H9 (cell line): ENCODE measurements at places on chromosomes 5 and 9. TPM values are rescaled to one million over a fixed set of nuclear protein-coding genes. Genes with fewer than 3 reads are reported as not detected.

GRCh38 chr5:45335978-45336377 lies 360.2 kb downstream of the HCN1 start:
- H3K4me3 ChIP-seq: no peak overlapping the region
- no peak for DNase-seq

- no peak for DNase-seq
- no peak overlapping the region for H3K27ac ChIP-seq
These were observed 6.2 kb downstream of the GAPT start for GRCh38 chr5:58497386-58497785.

DNA sequence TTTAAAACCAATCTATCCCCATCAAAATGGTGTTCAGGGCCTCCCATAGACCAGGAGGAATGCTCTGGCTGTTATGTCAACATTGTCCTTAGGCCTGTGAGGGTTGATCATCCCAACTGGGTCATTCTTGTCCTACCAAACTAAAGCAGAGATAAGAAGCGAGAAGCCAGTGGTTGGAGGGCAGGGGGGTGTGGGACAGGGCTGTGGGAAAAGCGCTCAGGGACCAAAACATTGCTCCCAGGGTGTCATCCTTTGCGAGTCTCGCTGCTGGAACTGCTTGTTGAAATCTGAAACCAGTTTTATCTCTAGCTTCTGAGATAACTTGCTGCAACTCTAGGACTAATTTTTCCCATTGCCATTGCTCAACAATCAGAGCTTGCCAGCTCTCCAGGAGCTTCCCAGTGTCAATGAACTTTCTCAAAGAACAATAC lies 48.1 kb downstream of the SPATA31C2 start:
- no peaks in the 10 kb centered on the region for H3K27me3 ChIP-seq
- DNase-seq: no peak
- no peaks in the 10 kb centered on the region for H3K36me3 ChIP-seq
- H3K4me3 ChIP-seq: no peak overlapping the region
- no peaks in the 10 kb centered on the region for H3K4me1 ChIP-seq

DNA sequence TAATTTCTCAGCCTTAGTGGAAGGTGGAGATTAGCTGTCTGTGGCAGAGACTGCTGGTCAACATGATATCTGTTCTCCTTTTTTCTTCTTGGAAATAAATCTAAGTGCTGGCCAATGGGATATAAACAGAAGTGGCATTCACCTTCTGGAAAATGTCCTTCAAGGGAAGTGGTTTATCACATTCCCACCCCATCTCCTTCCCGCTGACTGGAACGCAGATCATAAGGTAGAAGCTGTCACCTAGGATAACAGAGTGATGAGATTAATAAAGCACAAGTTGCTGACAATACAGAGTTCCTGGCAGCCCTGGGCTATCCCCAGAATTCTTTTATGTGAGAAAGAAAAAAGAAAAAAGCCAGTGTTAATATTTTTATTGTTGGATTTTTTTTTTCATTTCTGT lies 109.7 kb upstream of the OSMR start:
- no peak for DNase-seq
- H3K4me3 ChIP-seq: no peak overlapping the region
- no peaks in the 10 kb centered on the region for H3K4me1 ChIP-seq
- no peak overlapping the region for H3K27ac ChIP-seq
- no peaks in the 10 kb centered on the region for H3K27me3 ChIP-seq
- no peaks in the 10 kb centered on the region for H3K36me3 ChIP-seq

Gene BTNL8
- total RNA-seq: 0.13 and 0.26 TPM in 2 replicates

DNA sequence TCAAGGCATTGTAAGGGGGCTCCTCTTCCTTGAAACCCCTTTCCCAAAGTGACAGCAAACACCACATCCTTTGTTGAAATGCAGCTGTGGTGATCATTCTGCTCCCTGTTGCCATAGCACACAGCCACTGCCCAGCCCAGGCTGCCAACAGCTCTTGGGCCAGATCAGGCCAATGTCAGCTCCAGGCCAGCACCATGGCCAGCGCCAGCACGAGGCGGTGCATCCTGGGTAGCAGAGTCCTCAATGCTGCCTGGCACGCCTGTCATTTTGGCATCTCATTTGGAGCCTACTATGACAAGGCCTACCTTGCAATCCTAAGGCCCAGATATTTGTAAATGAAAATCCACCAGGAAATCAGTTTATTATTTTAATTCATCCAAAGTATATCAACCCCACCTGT lies 390.6 kb downstream of the DNAH5 start:
- H3K27ac ChIP-seq: no peak overlapping the region
- H3K36me3 ChIP-seq: no peaks in the 10 kb centered on the region
- H3K27me3 ChIP-seq: no peaks in the 10 kb centered on the region
- peak; percentile 63 for DNase-seq

DNA sequence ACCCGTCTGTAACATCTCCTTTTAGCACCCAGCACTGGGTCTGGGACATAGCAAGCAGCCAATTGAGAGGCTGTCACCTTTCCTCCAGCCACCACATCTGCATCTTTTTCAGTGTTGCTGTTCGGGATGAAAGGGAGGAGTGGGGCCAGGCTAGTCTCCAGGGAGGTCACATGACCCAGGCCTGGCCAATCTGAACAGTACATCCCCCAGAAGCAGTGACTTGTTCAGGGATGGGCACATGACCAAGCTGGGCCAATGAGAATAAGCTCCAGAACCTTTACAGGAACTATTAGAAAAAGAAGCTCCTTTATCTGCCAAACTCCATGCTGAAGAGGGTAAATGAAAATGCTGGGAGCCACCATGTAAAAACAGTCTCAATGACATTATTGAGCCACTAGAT lies 359.0 kb downstream of the SLIT3 start:
- no peak overlapping the region for H3K27ac ChIP-seq
- H3K27me3 ChIP-seq: no peaks in the 10 kb centered on the region
- no peak overlapping the region for H3K4me3 ChIP-seq
- H3K4me1 ChIP-seq: no peaks in the 10 kb centered on the region
- H3K36me3 ChIP-seq: no peaks in the 10 kb centered on the region

DNA sequence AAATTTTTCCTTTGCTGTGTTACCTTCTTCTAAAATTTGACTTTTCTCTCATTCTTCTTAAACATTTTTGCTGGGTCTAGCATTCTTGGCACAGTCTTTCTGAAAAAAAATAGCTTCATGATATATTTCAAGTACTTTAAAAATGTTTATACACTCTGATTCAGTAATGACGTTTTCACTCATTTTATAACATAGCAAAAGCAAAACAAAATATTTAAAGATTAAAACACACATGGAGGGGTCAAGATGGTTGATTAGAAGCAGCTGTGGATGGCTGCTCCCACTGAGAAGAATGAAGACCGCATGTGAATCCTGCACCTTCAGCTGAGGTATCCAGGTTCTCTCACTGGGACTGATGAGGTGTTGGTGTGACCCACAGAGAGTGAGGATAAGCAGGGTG lies 188.2 kb downstream of the SGCD start:
- H3K4me3 ChIP-seq: no peak overlapping the region
- peaks cover 8% of the 10 kb centered on the region for H3K36me3 ChIP-seq
- no peak for DNase-seq
- no peaks in the 10 kb centered on the region for H3K4me1 ChIP-seq

- DNase-seq: no peak
- H3K27ac ChIP-seq: no peak overlapping the region
- no peaks in the 10 kb centered on the region for H3K36me3 ChIP-seq
- H3K4me3 ChIP-seq: no peak overlapping the region
- H3K4me1 ChIP-seq: no peaks in the 10 kb centered on the region
- no peaks in the 10 kb centered on the region for H3K27me3 ChIP-seq
These were observed 321.4 kb upstream of the ACTBL2 start for GRCh38 chr5:57804007-57804444.

Gene GPRIN1
- total RNA-seq: 10.8 and 12.1 TPM in 2 replicates

- DNase-seq: no peak
- no peaks in the 10 kb centered on the region for H3K36me3 ChIP-seq
- H3K4me3 ChIP-seq: no peak overlapping the region
- H3K27me3 ChIP-seq: no peaks in the 10 kb centered on the region
- H3K4me1 ChIP-seq: peaks cover 2% of the 10 kb centered on the region; the same call in 1 of the 2 replicates
- no peak overlapping the region for H3K27ac ChIP-seq
These were observed 107.6 kb downstream of the ADRB2 start for GRCh38 chr5:148933903-148934432.

- no peak overlapping the region for H3K4me3 ChIP-seq
- peaks cover 12% of the 10 kb centered on the region for H3K4me1 ChIP-seq
- H3K36me3 ChIP-seq: peaks cover 57% of the 10 kb centered on the region
- H3K27me3 ChIP-seq: no peaks in the 10 kb centered on the region
- no peak for DNase-seq
- no peak overlapping the region for H3K27ac ChIP-seq
These were observed 15.7 kb downstream of the LPCAT1 start for GRCh38 chr5:1507961-1508658.

- no peaks in the 10 kb centered on the region for H3K4me1 ChIP-seq
- peaks cover 18% of the 10 kb centered on the region for H3K36me3 ChIP-seq
- DNase-seq: no peak
- no peak overlapping the region for H3K4me3 ChIP-seq
These were observed 41.6 kb downstream of the CEMIP2 start for GRCh38 chr9:71726723-71727122.
